ENCODE measurements at places on chromosomes 5 and 9.
A peak's percentile ranks its signal among the peaks of the same experiment; 100 is the strongest.

DNA sequence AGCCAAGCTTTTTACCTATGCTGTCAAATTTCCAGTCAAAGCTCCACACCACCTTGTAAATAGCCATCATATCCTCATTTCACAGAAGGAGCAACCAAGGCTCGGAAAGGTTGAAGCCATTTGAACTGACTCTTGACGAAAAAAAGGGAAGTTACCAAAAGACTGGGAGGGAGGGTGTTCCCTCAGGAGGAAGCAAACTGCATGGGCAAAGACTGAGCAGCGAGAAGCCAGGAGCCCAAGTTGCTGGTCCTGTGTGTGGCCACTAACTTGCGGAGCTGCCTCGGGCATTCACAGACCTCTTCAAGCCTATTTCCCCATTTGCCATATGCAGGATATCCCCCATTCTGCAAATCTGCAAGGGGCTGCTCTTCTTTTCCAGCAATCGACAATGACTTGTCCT lies 37.4 kb downstream of the TTLL11 start:
- no peak for DNase-seq

- DNase-seq = no peak
Observed at GRCh38 chr9:117073071-117073470, 341.8 kb downstream of the ASTN2 start.

DNA sequence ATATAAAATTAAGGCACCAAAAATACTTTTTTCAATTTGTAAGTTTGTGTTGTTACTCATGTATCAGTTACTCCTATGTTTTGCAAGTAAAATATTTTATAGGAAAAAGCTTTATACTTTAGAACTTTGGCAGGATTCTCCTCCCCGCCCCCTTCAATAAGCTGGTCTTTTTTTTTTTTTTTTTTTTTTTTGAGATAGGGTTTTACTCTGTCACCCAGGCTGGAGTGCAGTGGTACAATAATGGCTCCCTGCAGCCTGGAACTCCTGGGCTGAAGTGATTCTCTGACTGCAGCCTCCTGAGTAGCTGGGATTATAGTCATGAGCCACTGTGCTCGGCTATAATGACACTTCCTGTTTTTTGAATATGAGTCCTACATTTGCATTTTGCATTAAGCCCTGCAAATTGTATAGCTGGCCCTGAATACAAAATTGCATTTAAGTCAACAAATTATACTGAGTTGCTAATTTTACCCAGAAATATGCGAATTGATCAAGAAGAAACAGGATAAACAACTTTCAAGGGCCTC lies 192.9 kb downstream of the PIK3R1 start:
- DNase-seq = no peak

DNA sequence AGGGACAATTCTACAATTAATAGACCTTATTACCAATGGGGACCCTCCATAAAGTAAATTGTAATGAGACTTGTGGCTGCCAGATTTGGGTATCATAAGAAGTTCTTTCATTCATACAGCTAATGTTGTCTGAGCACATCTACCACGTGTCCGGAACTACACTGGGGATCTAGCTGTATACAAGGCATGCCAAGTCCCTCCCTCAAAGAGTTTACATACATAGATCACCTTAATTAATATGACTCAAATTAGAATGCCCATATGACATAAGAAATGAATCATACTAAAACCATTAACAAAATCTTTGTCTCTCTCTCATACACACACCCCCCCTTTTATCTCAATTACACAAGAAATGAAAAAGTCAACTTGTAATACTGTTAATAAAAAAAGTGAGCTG lies 18.0 kb upstream of the NR4A3 start:
- DNase-seq = no peak

DNA sequence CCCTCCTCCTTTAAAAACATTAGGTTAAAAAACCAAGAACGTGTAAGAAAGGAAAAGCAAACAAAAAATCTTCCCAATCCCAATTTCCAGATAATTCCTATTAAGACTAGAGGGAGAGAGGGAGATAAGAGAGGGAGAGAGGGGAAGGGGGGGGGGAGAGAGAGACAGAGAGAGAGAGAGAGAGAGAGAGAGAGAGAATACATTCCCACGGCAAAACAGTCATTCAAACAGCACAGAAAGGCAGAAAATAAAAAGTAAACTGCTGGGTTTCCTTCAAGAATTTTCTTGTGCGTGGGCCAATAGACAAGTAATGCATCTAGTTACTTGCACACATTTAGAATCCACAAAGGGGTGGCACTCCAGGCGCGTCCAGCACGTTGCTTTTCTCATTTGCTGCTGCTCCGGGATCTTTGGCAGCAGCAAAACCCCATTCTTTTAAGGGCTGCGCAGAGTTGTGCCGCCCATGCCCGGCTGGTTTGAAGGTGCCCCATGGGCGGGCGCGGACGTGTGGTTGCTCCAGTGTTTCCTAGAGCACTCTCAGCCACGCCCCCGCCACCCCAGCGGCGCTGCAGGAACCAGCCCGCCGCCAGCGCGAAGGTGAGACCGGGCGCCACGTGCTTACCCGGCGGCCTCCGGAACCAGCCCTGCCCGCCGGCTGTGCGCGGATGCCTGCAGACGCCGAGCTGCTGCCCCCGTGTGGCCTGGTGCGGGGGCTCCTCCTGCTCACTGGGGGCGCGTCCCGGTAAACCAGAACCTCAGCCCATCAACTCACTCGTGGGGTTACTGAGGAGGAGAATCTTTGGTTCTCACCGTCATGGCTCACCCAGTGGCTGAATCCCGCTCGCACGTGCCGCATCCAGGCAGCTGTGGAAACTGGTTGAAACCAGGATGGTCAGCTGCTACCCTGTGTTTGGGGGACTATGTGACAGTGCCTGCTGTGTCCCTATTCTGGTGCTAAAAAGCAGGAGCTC lies 44.6 kb downstream of the STC2 start:
- peak; percentile 39 for DNase-seq

GRCh38 chr5:148090773-148091250 lies 27.0 kb downstream of the SPINK5 start:
- no peak for DNase-seq

DNA sequence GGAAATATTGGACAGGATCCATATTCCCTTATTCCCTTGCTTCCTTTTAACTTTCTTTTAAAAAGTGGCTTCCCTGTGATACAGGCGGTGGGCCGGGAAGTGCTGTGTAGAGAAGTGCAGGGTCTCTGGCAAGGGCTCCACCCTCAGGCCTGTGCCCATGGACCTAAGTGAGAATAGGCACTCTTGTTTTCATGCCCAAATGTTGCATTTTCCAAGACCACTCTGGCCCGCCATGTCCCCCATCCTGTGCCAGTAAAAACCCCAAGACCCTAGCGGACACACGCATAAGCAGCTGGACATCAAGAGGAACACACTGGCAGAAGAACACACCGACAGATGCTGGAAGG lies 193.4 kb downstream of the FBXL7 start:
- DNase-seq = no peak

DNA sequence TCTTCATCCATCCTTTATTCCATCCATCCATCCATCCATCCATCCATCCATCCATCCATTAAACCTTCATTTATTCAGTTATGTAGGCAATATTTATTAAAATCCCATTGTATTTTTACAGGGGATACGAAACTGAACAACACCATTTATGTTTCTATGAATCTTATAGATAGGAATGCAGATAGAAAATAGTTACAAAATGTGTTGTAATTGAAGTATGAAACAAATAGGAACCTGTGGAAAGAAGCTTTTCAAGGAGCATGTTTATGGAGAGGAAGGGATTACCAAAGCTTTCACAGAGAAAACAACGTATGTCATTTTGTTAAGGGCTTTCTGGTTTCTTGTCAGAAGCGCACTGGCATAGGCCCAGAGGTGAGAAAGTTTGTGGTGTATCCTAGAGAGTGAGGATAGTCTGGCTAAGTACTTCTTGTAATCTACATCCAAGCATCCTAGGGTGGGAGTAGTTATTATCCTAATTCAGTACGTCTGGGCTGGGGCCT lies 184.0 kb downstream of the CNTLN start:
- no peak for DNase-seq

DNA sequence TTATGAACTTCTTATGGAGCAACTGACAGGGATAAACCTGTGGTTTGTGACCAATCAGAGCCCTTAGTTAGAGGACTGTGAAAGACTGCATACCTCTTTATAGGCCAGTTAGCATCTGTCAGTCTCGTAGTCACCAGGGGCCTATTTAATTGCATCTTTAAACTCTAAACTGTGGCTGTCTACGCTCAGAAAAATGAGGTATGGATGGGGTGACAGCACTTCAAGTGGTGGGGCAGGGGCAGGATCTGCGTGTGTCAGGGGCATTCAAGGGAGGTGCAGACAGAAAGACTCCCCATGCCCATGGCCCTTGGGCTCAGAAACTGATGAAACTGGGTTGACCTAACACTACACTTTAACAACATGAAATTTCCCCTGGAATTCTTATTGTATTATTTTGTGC lies 132.6 kb upstream of the TBCA start:
- DNase-seq = no peak

- DNase-seq = peak; percentile 54
Observed at GRCh38 chr5:170266570-170267381, 30.8 kb downstream of the LCP2 start.

DNA sequence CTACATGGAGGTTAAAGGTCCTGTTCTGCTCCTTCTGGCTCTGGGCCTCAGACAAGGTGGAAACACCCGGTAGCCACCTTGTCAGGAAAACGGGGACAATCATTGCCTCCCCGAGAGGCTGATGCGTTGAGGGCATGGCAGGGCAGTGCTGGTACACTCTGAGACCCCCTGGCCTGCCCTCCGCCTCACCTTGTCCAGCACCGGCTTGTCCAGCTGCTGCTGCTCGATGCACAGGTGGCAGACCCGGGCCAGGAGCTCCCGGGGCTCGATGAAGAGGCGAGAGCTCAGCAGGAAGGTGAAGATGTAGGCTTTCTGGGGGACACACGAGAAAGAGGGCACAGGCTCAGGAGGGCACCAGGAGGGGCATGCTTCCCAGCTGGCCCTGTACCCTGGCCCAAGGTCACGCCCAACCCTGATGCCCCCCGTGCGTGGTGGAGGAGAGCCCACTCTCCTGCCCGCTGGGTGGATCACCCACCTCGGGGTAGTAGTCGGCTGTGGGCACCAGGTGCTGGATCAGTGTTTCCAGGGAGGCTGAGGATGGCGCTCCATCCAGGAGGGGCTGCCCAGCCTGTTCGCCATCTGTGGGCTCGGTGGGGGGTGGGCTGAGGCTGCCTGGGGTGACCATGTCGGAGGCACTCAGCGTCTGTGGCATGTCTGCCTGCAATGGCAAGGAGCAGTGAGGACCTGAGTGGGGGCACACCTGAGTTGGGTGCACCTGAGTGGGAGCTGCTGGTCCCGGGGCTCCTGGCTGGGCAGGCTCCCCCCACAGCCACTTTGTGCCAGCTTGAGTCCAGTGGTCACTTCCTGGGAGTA lies 66.0 kb upstream of the RNF130 start:
- DNase-seq = no peak

GRCh38 chr5:167406513-167406912 lies 884.9 kb upstream of the WWC1 start:
- DNase-seq = no peak

DNA sequence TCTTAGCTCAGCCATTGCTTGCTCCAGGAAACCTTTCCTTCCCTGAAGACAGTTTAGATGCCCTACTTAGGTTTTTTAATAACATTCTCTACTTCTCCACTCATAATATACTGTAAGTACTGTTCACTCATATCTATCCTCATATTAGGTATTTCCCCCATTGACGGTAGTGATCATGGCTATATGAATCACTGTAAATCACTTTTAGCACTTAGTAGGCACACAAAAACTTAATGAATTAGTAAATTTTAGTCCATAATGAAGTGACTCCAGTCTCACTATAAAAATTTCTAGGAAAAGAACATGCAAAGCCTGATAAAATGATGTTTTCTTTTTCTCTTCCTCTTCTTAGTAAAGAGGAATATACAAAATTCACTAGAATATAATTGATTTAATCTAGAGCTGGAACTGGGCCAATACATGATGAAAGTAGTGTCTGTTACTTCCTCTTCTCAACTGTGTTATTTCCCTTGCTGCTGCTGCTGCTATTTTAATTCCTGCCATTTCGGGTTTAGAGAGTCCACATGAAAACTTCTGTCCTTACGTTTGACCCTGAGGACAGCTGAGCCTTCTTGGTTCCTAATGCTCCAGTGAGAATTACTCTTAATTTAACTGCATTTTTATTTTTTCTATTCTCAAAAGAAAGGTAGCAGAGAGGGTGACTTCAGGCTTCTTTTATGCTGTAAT lies 73.5 kb downstream of the LNPEP start:
- DNase-seq = no peak
